Fibroblast of lung (primary cell): ENCODE measurements at places on chromosomes 16 and 17. TPM values are rescaled to one million over a fixed set of nuclear protein-coding genes. Genes with fewer than 3 reads are reported as not detected.
A peak's percentile ranks its signal among the peaks of the same experiment; 100 is the strongest.

- DNase-seq, result no peak
Observed at GRCh38 chr17:47687748-47688147, 6.2 kb upstream of the TBKBP1 start.

Gene IL34
- total RNA-seq, result 5.1 and 5.4 TPM in 2 replicates

Gene PRR29
- total RNA-seq, result 0.17 and 0.26 TPM in 2 replicates

- peak; percentile 95 for DNase-seq
Observed at GRCh38 chr17:72602517-72603419, 481.9 kb downstream of the SOX9 start.

- no peak for DNase-seq
Observed at GRCh38 chr16:2478279-2478678, 3.4 kb downstream of the TBC1D24 start.
